ENCODE measurements at places on chromosomes 7 and 10.

DNA sequence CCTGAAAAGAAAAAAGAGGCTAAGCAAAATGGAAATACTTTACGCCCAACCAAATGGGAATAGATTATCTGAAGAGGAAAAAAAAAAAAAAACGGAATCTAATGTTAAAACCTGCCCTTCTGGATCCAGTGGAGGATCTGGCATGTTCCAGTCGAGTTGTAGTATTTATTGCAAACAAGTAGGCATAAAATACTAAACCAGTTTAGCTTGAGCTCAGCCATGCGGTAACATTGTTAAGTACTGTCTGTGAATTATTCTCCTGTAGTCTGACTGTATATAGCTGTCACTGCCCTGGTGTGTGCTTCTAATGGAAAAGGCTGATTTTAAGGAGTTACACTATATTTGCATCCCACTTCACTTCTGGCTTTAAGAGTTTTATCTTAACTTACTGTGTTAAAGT, 40.3 kb downstream of the CELF2 start:
- no peak for DNase-seq

- no peak for DNase-seq
Measured at GRCh38 chr7:2131800-2132199, 100.9 kb downstream of the MAD1L1 start.

DNA sequence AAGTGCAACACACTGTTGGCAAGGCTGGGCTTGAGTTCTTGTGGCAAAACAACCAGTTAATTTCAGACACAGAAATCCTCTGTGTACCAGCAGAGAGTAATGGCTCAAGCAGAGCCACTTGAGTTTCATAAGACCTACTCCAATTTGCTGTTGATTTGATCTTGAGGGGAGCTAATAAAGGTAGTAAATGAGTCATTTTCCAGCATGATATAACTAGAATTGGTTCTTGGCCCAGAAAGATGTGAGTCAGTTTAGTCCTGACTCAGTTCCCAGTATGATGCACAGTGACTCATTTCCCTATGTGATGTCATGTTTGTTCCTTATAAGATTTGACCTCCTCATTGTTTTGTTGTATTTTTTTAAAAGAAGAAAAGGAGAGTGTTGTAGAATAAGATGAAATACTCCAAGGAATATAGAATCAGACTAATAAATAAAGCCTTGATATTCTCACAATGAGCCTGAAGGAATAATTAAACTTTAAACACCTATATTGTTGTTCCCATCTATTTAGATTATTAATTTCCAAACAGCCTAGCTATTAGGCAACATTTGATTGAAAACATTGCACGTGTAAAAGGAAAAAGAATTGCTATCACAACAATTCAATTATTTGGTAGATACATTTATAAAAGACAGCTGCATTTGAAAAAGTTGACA, 186.2 kb downstream of the REEP3 start:
- no peak for DNase-seq

DNA sequence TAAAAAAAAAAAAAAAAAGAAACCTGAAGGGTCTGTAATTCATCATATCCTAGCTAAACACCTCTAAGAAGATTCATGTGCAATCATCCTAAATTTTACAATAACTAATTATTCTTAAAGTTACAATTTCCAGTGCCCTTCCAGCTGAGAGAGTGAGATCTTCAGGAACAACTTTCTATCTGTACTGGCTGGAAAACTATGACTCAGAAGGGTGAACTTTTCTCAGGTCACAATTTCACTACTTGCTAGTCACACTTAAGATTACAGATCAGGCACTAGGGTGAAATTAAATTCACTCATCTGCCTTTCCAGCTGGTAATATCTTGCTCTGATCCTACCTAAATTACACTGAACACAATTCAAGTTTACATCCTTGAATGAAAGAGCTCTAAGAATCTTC, 158.8 kb downstream of the ANK3 start:
- no peak for DNase-seq

- DNase-seq = no peak
Measured at GRCh38 chr10:82969405-82969804, 1094.4 kb downstream of the NRG3 start.

GRCh38 chr10:129894698-129895097, 69.4 kb downstream of the EBF3 start:
- no peak for DNase-seq

DNA sequence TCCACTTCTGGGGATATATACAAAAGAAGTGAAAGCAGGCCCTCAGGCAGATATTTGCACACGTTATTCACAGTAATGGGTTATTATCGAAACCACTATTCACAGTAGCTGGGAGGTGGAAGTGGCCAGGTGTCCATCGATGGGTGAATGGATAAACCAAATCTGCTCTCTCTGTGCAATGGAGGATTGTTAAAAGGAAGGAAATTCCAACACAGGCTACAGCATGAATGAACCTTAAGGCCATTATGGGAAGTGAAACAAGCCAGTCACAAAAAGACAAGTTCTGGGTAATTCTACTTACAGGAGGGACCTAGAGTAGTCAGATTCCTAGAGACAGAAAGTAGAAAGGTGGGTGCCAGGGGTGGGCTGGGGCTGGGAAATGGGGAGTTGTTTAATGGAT, 48.5 kb upstream of the BHLHA15 start:
- no peak for DNase-seq

DNA sequence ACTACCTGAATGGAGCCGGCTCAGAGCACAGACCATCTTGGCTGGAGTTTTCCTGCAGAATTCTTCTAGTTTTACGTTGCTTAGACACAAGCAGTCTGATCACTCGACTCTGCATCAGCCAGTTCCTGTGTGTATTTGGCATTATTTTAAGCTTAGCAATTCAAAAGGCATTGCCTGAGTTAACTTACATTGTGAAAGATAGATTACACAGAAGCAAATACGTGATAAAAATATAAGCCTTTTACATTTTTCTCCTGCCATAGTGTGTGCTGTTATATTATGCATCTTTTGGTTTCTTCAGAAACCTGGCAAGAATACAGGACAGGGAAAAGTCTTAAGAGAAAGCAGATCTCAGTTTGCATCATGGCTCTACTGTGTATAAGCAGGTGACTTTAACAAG, 98.1 kb downstream of the LRRC4 start:
- DNase-seq = no peak

DNA sequence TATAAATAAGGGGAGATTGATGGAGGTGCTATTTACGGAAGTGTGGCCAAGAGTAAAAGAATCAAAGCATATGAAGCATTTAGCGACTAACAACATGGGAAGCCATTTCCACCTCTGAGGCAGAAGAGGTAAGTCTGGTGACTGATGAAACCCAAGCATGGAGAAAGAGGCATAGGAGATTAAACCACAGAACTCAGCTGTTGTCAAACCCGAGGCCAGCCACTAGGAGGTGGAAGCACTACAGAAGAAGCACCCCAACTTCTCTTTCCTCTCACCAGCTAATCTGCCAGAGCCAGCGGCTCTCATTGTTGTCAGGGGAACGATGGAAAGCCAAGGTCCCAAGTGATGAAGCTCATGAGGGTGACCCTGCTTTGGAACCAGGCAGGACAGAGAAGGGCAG, 19.6 kb upstream of the CNTNAP2 start:
- no peak for DNase-seq

GRCh38 chr7:40133561-40134427, 628 bp downstream of the MPLKIP start:
- DNase-seq = no peak

GRCh38 chr10:43244783-43245182, 22.1 kb downstream of the RASGEF1A start:
- no peak for DNase-seq

GRCh38 chr7:28180031-28180363, 598 bp downstream of the JAZF1 start:
- DNase-seq = no peak

DNA sequence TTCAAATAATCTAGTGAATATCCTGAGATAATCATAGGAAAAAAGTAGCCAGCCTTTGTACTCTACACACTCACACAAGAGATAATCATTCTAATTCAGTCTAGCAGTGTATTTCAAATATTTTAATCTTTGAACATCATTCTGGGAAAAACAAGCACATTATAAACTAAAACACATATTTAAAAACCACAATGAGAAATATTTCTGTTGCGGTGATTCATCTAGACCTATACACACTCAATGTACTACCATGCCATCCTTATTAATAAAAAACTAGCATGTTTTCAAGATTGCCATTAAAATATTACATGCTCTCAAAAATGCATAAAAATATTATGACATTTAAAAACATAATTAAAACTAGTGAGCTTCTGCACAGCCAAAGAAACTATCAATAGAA, 11.8 kb downstream of the COG5 start:
- DNase-seq = no peak
